ENCODE measurements at places on chromosomes 16 and 17.

DNA sequence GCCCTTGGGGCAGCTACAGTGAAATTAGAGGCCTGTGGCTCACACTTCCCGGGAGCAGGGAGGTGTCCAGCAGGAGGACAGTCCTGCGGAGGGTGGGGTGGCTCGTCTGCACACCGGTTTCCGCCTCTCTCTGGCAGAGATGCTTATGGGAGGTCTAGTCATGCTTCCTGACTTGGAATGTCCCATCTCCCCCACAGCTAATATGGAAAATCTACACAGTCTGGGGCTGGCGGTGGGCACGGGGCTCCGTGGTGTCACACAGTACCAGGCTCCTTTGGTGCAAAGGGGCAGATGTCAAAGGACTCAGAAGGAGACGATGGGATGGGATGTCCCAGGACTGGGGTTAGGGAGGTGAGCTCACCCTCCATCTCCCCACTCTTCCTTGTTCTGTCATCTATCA lies 44.1 kb upstream of the DOC2B start:
- no peak for DNase-seq

GRCh38 chr16:10666291-10666690 lies 28.4 kb downstream of the TEKT5 start:
- no peak for DNase-seq

DNA sequence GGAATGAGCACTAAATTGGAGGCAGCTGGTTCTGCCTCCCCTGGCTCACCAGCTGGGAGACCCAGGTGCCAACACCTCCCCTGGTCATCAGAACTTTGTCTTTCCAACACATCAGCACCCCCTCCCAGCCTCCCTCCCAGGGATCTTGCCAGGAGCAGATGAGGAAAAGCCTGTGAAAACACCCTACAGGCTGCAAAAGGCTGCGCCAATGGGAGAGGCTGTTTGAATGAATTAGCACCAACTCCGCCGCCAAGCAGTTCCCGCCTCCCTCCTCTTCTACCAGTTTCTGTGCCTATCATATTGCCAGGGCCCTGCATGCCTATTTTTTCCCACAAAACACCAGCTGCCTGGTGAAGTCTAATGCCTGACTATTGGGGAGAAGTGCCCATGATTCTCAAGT lies 137.0 kb downstream of the AIPL1 start:
- DNase-seq, result no peak

GRCh38 chr16:29708917-29709600 lies 30.1 kb downstream of the QPRT start:
- no peak for DNase-seq

DNA sequence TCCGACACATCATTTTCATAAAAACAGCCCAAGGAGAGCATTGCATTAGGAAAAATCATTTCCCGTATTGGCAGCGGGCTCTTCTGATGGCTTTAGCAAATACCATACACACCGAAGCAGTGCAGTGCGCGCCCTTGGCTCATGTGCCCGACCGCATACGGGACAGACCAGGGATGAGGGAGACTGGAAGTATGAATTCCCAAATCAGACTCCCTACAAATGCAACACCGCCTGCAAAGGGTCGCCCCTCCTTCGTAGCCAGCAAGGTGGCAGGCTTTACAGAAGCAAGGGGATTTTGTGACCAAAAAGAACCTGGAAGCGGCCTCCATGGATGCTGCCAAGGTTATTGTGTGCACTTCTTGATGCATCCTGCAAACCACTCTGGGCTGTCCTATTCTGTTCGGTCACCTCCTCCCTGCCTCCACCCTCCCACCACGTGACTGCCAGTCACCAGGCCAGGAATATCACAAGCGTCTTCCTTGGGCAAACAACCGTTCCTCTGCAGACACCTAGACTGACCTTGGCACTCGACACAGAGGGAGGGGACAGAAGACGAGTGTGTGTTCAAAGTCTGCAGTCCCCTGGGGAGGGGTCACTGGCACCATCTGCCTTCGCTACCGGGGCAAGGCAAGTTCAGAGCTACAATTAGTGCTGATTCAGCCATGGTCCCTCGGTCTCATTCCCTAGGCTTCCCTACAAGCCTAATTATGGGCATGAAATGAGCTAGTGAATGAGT lies 460.4 kb downstream of the SLC39A11 start:
- DNase-seq, result peak; percentile 2

- DNase-seq, result no peak
Measured at GRCh38 chr16:15708997-15709396, 59.0 kb downstream of the NDE1 start.

DNA sequence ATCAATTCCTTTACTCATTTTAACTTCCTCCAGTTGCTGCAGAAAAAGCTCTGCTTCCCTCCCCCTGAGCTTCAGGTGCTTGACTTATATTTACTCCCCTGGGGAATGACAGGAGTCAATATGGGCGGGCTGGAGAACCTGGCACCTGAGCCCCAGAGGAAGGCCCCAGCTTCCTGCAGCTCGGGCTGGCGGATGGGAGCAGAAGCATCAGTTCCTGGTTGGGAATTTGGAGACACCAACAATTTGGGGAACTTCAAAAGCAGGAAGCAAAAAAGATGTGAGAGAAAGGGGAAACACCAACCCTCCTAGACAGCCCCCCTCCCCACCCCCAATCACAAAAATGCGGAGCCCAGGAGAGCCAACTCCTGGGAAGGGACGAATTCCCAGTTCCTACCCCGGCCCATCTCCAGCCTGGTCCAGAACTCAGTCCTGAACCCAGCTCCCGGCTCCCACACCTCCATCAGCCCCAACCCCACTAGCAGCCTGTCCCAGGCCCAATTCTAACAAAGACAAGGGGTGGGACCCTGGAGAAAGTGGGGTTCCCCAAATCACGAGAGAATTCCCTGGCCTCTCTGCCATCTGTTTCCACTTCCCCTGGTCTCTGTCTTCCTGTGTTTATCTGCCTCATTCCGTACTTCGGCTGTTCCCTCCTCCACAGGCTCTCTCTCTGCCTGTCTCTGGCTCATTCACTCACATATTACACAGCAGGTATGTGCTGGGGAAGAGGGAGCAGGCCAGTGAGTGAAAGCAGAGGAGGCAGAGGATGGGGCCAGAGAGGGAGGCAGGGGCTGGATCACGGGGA lies 16.2 kb upstream of the ASGR2 start:
- no peak for DNase-seq

DNA sequence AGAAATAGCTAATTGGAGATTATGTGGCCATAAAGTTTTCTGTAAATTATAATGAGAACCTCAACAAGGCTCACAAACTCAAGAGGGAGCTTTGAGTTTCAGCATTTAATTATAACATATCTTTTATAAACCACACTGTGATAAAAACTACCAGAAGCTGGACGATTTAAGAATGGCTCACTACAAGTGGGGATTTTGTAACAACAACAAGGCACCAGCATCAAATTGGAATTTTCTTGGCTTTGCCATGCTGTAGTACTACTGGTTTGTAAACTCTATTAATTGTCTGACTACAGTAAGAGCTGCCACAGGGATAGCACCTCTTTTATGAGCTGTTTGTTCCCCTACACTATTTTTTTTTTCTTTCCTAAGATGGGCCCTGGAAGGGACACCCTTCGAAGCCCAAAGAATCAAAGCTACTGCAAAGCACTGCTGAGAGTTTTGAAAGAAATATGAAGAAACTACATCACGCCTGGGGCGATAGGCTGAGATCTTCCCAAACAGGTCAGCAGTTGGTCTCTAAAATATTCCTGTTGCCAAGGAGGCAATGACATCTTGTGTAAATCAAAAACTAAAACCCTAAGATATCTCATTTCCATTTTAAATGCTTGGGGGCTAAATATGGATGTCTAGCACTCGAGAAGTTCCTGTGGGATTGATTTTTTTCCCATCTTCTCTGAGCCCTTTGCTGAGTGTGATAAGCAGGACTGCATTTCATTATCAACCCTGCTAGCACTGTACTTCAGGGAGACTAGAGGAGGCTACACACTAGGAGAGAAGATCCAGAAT lies 40.9 kb downstream of the SKAP1 start:
- no peak for DNase-seq

- peak; percentile 52 for DNase-seq
Measured at GRCh38 chr17:28702026-28702751, 9.5 kb downstream of the PROCA1 start.

- DNase-seq, result no peak
Measured at GRCh38 chr17:68377771-68378267, 79.5 kb downstream of the WIPI1 start.

- DNase-seq, result no peak
Measured at GRCh38 chr17:79645777-79646088, 34.9 kb upstream of the RBFOX3 start.

- peak; percentile 52 for DNase-seq
Measured at GRCh38 chr17:2053380-2054261, 1.3 kb upstream of the HIC1 start.

GRCh38 chr17:18280766-18281371 lies 20.4 kb downstream of the MIEF2 start:
- peak; percentile 70 for DNase-seq

- no peak for DNase-seq
Measured at GRCh38 chr17:75218131-75218530, 12.7 kb downstream of the NUP85 start.

- DNase-seq, result no peak
Measured at GRCh38 chr16:71282943-71283342, 6.3 kb downstream of the CMTR2 start.

DNA sequence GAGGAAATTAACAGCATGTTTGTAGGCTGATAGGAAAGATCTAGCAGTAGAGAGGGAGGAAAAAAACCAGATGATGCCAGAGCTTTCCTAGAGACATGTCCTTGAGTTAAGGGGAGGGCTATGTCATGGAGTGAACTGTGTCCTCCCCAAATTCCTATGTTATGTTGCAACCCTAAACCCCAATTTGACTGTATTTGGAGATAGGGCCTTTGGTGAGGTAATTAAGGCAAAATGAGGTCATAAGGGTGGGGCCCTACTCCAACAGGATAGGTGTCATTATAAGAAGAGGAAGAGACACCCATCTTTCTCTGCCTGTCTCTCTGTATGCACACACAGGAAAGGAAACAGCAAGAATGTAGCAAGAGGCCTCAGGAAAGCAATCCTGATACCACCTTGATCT lies 195.3 kb upstream of the AXIN2 start:
- DNase-seq, result no peak

- no peak for DNase-seq
Measured at GRCh38 chr16:55943267-55943666, 68.1 kb upstream of the CES5A start.

DNA sequence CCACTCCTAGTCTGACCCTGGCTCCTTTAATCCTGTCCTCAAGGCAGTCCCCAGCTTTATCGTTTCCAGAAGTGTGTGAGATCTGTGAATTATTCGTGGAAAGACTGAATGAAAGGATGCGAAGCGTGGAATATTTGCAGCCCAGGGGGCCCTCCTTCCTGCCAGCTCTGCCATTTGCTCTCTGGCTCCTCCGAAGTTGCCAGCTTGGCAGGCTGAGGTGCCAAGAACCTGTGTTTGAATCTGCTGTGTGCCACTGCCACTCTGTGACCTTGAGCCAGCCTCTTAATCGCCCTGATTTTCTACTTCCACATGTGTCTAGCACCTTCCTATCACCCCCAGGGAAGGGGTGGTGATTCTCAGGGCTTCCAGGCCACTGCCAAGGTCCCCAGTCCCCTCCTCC lies 10.8 kb downstream of the TBKBP1 start:
- no peak for DNase-seq

DNA sequence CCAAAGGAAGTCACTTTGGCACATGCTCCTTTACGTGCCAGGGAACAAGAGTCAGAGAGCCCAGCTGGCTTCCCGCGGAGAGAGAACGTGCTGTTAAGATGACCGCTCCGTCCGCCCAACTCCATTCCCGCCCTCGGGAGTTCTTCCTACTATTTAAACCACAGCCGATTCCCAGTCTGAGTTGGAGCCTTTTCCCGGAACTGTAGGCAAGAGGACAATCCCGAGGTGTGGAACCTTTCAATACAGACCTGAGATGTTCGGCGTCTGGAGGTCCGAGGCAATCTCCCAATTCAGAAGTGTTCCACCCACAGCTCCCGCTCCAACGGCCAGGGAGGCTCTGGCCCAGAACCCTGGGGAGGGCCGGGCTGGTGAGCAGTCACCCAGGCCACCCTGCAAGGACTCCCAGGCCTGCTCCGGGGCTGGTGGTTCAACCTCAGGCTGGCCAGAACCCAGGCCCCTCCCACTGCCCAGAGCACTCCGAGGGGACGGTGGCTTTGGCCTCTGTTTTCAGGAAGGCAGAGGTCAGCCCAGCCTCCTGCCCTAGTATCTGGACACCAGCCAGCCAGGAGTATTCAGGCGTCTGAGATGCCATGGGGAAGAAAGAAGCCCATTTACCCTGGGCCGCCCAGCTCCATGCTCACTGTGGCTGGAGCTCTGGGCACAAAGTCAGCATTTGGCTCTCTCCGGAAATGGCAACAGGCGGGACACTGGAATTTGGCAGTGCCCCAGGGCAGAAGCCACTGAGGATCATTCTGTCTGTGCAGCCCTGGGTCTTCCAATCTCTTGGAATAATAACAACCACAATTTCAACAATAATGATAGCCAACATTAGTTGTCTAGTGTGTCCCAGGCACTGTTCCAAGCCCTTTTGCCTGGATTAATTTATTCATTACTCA lies 21.4 kb downstream of the EMP2 start:
- no peak for DNase-seq

DNA sequence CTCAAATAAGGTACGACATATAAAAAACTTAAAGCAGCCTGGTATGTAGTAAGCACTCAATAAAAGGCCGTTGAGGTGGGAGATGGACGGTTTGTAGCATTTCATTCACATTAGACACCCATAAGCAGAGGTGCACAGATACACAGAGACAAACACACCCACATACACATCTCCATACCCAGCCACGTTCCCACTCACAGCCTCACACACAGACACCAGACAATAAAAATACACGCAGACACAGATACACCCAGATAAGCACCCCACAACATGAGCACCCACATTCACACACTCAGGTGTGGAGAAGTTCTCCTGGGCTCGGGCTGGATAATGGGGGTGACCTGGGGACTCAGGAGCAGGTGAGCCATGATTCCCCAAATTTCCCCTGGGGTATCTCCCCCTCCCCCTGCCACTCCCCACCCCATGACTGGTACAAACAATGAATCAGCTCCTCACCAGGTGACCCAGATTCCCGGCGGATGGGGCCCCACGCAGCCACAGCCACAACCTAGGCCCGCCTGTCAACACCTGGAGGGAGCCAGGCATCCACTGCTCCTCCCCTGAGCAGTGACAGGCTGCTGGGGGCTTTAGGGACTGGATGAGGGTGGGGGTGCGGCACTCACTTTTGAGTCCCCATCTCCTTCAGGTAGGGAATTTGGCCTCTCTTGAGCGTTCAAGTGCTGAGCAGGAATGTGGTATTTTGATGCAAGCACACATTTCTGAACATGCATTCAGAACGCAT lies 2.7 kb downstream of the DLX3 start:
- DNase-seq, result no peak

- DNase-seq, result no peak
Measured at GRCh38 chr17:58005031-58005727, 1.9 kb downstream of the SRSF1 start.

GRCh38 chr17:67115401-67115800 lies 71.0 kb downstream of the CACNG1 start:
- DNase-seq, result no peak
